ENCODE measurements at places on chromosomes 12 and 14.

GRCh38 chr12:132784580-132784979 is 22.9 kb upstream of the ANKLE2 start:
- no peak for DNase-seq

- DNase-seq = no peak
Measured at GRCh38 chr12:130879781-130880389, 8.0 kb downstream of the RAN start.

DNA sequence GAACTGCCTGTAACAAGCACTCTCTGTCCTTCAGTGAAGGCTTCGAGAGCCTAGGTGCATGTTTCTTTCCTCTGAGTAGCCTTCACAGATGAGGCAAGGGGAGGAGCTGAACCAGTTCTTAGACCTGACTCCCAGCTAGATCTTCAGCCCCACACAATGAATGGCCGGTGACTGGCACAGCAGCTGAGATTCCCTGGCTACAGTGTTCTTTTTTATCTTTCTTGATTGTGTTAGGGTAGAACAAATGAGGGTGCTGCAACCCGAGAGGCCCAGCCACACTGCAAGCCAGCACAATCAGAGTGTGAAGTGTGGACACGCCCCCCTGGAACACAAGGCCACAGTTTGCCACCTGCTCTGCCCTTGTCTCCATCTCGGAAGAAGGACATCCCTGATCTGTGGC is 19.1 kb upstream of the COL2A1 start:
- no peak for DNase-seq

GRCh38 chr12:90311561-90311960 is 602.9 kb upstream of the ATP2B1 start:
- DNase-seq = no peak

DNA sequence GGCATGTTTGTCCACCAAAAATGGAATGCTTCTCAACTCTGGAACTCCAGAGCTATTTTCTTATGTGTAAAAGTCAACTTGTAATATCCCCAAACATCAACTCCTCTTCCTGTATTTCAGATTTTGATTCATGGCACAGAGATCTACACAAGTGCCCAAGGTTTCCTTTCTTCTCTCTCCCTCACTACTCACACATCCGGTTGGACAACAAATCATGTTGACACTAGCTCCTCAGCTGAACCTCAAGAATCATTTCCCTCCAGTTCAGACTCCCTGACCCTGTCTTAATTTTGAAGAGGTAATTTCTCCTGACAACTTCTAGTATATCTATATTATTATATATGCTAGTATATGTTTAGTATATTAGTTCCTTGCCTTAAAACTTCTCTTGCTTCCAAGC is 485.4 kb upstream of the CCDC196 start:
- DNase-seq = no peak

GRCh38 chr14:90400904-90401561 is 4.2 kb downstream of the CALM1 start:
- no peak for DNase-seq

DNA sequence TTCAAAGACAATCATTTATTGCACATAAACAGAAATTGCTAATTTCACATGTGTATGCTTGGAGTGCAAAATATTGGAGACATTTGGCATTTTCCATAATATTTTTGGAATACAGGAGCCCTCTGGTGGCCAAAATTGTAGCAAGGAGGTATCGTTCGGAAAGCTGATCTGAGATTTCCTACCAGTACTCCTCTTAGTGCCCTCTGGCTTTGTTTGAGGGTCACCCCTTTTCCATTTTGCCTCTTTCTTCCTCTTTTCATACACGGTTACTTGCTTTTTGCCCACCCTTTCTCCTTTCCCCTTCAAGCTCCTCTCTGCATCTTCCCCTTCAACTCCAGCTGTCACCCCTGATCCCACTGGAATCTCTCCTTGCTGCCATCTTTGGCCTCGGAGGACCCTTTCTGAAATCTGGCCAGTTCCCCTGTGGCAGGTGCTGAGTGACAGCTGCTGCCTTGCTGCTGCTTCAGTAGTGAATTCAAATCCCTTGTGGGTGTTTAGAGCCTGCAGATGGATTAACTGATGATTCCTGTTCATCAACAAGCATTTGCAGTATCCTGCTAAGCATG is 164.6 kb upstream of the PARP11 start:
- DNase-seq = peak; percentile 1

GRCh38 chr12:48336061-48336460 is 14.7 kb downstream of the ZNF641 start:
- no peak for DNase-seq

DNA sequence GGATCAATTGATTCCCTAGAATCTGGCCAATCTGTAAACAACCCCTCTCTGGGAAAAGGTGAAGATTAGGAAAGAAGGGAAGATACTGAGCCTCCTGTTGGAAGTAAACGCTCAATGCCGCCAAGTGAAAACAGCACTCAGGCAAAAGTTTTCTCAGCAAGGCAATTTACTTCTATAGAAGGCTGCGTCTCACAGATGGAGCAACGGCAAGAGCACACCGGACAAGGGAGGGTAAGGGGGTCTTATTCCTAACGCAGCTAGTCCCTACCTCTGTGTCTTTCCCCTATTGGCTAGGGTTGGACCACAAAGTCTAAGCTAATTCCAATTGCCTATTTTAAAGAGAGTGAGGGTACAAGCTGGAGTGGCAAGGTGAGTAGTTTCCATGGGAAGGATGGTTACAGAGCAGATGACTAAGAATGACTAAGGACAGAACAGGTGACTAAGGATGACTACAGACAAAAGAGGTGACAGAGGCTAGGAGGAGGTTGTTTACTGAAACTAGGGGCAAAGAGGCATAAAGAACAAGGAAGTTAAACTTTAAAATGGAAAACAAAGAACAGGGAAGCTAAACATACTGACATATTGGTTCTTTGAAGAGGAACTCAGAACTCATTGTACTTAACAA is 5.6 kb upstream of the TTC9 start:
- no peak for DNase-seq

DNA sequence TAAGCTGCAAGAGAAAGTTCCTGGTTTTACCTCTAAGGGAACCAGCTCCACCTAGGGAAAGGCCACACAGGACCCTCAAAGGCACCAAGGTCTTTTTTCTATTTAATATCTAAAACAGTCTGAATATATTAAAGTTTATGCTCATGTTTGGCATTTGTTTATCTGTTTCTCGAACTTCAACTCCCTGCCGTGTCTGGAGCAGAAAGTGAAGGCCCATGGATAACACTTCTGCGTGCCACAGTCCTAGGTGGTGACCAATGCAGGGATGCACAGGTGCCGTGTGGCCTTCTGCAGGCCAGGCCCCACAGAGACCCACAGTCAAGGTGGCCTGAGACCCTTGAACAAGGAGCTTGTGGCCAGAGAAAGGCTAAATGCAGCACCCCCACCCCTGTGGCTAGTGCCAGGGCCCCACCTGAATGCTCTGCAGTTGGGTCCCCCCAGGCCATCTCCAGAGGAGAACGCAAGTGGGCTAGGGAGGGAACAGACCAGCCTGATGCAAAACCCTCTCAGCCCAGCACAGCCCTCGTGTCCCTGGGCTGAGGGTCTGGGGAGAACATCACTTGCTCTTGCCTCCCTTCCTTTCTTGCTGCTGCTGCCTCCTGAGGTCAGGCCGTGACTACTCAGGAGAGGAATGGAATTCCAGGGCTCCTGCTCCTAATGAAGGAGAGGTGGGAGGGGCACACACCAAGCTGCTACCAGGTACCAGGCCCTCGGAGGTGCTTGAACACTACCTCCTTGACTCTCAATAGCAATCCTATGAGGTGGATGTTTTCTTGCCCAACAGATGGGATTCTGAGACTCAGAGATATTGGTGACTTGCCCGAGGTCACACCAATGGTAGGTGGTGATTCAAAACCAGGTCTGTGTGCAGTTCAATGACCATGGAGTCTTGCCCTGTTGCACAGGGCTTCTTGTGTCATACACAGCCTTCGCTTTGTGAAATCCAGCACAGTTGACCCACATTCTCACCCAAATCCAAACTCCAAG is 45.4 kb downstream of the PSMA6 start:
- no peak for DNase-seq

DNA sequence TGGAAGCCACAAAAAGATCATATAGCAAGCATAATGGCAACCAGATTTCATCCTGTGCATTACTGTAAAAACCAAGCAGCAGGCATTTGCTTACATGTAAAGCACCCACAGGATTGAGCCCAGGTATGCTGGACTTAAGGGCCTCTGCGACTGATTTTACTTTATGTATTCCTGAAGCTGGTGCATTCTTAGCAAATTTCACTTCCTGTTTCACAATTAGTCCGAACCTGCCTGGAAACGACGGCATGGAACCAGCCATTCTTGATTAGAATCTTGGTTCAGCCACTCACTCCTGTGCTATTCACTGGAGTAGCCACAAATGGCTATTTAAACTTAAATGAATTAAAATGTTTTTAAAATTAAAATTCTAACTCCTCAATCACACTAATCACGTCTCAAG is 239.2 kb downstream of the NUAK1 start:
- DNase-seq = no peak

DNA sequence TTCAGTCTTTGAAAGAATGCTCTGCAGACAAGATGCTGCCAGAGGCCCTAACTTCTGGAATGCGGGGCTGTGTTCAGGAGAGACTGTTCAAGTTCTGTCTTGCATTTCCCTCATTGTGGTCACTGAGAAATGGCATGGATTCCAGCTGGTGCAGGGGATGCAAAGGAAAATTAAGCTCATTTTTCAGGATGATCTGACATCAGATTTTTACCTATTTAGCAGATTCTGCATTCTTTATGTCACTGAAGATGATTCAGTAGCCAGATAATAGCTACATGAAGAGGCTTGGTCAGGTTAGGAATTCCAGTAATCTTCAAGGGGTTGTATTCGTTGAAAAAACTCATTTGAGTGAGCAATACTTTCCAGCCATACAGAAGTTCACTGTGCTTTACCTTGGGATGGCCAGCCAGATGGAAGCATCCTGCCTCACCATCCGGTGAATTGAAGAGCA is 16.1 kb upstream of the MFAP5 start:
- no peak for DNase-seq

DNA sequence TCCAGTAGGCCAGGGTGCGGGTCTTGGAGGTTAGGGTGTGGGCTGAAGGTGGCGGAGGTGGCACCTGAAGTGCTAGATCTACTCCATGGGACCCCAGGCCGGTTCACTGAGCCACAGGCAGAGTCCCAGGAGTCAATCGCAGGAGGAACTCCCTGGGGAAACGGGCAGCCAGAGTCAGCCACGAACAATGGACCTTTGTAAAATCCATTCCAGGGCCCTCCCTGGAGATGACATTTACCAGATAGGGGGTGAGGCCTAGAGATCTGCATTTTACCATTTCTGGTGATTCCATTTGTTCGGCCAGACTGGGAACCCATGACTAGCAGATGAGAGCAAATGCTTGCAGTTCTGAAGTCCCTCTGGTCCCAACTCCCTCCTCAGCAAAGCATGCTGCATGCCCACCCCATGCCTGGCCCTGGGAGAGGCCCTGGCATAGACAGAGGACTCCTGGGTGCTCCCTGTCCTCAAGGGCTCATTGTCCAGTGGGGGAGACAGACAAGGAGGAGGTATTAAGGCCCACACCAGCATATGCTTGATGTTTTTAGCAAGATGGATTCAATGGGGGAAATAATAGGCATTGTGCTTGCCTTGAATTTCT is 115.5 kb downstream of the EML1 start:
- no peak for DNase-seq

- no peak for DNase-seq
Measured at GRCh38 chr12:43766291-43766690, 7.5 kb downstream of the IRAK4 start.

DNA sequence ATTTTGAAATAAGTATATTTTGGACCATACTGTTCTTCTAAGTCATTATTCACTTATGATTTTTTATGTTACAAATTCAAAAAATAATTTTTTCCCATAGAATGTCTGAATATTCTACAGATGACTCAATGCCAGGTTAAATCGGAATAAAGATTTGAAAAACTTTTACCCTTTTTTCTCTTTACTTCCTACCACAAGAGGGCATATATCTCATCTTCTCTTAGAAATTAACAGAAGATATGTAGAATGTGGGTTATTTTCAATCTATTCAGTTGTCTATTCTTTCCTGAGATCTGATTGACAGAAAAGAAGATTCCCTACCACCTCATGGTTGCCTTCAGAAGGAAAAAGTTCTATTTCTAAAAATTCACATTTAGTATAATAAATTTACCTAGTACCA is 53.0 kb upstream of the KITLG start:
- DNase-seq = no peak

DNA sequence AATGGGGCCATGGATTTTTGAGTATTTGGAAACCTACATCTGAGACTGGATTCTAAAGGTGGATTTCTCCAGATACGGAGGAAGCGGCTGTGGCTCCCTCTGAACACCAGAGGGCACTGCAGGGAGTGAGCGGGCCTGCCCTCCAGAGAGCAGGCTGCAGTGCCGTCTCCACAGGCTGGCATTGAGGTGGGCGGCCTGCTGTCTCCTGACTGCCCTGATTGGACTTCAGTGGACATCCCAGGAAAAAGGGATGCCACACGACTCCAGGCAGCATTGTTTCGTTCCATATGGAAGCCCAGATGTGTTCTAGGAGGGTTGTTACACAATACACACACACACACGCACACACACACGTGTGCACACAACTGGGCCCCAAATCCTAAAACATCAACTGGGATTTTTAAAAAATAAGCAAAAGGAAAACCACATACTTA is 20.9 kb upstream of the ANO2 start:
- DNase-seq = peak; percentile 42

GRCh38 chr14:104473649-104474494 is 105.7 kb upstream of the C14orf180 start:
- no peak for DNase-seq

GRCh38 chr14:90812109-90812508 is 4.1 kb downstream of the TTC7B start:
- DNase-seq = no peak

DNA sequence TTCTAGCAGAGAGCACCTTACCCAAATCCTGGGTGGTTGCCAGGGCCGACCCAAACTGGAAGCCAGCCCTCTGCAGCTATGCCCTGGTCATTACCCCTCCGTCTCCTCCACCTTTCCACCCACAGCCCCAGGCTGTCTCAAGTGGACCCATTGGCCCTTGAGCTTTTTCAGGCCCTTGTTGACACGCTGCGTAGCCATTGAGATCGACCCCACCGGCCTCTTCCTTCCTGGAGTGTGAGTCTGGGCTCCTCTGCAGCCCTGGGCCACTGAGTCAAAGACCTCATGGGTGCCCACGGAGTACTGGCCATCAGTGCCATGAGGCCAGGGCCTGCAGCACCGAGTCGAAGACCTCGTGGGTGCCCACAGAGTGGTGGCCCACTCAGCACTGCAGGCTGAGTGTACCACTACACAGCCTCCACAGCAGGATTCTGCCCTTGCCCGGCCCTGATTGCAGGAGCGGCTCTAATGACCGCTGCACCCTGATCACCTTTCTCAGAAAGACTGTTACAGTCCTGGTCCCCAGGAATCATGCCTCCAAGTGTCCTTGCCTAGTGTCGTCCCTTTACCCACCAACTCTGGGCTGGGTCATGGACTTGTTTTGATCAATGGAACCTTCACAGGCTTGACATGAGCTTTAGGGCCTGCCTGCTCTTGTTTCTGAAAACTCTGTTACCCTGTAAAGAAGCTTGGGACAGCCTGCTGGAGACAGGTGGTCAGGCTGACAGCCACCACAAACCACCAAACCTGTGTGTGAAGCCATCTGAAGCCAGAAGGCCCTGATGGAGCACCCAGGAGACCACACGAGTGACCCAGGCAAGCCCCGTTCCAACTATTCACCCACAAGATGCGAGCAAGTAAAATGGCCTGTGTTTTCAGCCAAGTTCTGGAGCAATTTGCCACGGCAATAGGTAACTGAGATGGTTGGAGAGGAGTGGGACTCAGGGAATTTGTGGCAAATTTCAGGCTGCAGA is 39.6 kb upstream of the TRAF3 start:
- DNase-seq = no peak

GRCh38 chr12:92393504-92393903 is 247.9 kb upstream of the BTG1 start:
- no peak for DNase-seq

Measured in NCI-H2081 (cell line).